Mesenchymal stem cell (in vitro differentiated cells and primary cell): ENCODE measurements at places on chromosomes 1 and 21.

DNA sequence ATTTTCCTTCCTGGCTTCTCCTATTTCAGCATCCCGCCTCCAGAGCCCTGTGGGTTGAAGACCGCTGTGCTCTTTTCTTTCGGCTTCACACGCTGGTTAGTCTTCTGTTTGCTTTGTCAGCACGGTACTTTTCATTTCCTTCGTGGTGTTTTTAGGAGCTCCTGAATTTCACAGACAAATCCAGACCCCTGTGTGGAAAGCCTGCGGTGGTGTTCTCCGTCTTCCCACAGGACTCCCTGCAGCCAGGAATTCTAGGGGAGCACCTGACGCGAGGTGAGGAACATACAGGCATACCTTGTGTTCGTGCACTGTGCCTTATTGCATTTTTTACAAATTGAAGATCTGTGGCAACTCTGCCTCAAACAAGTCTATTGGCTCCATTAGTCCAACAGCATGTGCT lies 210.2 kb upstream of the MAP1LC3C start:
- DNase-seq = no peak

- DNase-seq = no peak
Measured at GRCh38 chr1:217342105-217342504, 288.8 kb downstream of the GPATCH2 start.

GRCh38 chr21:33587792-33588484 lies 546 bp downstream of the DONSON start:
- peak; percentile 52 for DNase-seq

GRCh38 chr1:22662318-22662717 lies 9.3 kb downstream of the C1QB start:
- no peak for DNase-seq

- no peak for DNase-seq
Measured at GRCh38 chr21:45853703-45854342, 127.7 kb upstream of the COL6A1 start.

GRCh38 chr1:247316590-247317197 lies 15.0 kb downstream of the ZNF496 start:
- no peak for DNase-seq

GRCh38 chr1:211938561-211938997 lies 96.8 kb downstream of the INTS7 start:
- peak; percentile 24 for DNase-seq

DNA sequence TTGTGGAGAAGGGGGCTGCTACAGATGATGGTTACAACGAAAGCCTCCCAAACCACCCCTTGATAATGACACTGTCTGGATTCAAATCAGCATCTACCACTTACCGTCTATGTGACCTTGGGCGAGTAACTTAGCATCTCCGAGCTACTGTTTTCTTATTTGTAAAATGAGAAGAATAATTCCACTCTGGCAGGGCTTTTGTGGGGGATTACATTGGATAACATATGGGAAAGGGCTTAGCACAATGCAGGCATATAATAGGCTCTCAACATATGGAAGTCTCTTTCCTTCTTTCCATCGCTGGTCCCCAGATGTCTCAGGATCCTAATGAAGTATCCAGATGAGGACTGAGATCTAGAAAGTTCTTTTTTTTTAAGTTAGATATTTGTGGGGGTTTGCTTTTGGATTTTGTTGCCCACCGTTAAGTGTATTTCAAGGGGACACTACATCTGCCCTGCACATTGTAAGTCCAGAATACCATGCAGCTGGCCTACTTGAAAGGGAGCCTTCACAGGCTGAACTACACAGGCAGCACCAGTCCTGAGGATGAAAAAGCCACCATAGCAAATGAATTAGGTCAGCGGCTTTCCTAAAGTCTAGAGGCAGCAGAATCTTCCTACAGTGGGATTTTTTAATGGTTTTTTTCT lies 172.2 kb upstream of the IRF2BP2 start:
- peak; percentile 11 for DNase-seq

DNA sequence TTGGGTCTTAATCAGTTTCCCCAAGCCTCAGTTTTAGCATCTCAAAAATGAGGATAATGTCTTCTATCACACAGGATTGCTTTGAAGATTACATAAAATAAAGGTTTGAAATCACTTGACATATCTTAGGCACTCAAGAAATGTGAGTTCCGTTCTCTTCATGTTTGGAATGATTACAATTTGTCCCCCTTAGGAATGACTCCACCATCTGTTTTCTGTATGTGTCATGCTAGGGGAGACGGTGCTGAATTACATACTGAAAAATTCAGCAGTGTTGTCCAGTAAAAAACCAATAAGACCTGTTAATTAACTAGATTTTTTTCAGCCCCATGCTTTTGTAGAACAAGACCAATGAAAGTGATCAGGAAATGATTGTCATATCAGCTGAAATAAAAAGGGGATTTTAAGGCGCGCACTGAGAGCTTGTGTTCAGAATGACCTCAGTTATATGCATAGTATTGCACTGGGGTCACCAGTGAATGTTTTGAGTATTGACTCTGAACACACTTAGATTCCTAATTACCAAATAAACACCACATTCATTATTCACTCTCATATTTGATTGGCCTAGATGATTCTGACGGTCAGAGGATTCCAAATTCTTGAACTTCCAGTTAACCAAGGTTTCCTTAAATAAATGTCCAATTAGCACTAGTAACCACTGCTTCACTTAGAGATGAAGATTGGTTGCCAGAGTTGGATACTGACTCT lies 114.5 kb upstream of the KCNK2 start:
- DNase-seq = peak; percentile 36

DNA sequence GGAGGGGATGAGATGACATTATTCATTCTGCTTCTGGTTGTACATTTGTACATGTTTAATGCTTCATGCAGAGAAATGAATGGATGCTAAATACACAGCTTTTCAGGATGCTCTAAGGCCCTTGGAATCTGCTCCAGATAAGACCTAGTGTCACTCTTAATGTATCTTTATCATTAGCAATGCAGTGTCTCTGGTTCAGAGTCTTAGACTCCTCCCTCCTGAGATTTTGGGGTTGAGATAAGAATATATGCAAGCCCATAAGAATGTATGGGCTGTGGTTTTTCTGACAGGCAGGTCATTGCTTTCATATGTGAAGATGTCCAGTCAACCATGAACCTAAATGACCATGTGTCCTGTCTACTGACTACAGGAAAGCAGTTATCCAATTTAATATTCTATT lies 415.5 kb downstream of the RPS6KC1 start:
- DNase-seq = no peak

GRCh38 chr1:12618965-12619791 lies 1.2 kb upstream of the DHRS3 start:
- DNase-seq = peak; percentile 77

DNA sequence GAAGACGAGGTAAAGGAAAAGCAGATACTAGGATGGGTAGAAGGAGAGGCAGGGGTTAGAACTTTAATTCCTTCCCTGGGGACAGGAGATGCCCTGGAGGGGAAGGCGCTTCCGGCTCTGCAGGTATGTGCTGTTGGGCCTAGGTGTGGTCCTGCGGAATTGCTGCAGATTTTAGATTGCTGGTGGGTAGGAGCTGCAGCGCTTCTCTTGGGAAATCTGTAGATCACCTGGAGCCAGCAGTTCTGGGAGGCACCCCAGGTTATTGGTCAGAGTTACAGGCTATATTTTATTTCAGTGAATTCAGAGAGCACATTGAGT lies 1.1 kb downstream of the MGST3 start:
- no peak for DNase-seq

GRCh38 chr1:11407301-11407994 lies 71.5 kb upstream of the DISP3 start:
- no peak for DNase-seq

GRCh38 chr1:30423570-30423969 lies 299.8 kb downstream of the MATN1 start:
- DNase-seq = no peak
